ENCODE measurements at places on chromosomes 1 and 21.

DNA sequence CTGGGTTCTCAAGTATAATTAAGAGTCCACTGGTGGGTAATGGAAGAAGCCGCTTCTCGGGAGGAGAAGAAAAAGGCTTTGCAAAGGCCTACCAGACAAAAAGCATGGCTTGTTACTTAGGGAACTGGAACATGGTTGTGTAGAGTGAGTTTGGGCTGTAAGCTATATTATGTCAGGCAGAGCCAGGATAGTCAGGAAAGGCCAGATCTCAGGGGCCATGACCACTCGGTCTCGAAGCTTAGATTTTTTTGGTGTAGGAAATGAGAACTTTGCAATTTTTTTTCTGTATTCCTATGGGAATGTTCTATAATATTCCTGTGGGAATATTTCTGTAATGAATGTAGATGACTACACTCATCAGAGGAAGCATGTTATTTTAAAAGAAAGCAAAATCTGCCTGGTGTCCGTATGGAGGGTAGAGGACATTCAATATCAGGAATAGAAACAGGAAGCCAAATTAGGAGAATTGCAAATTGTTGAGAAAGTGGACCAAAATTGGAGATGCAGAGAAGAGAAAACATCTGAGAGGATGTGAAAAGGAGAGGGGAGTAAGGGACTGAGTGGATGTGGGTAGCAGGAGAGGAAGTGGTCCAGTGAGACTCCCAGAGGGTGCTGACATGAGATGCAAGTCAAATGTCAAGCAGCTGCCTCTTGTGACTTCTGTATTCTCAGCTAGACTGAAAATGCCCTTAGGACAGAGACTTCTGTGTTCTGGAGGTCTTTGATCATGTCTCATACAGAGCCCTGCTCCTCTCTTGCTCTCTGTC, 45.2 kb upstream of the HAO2 start:
- DNase-seq = no peak

- DNase-seq = no peak
Measured at GRCh38 chr1:179126338-179127060, 44.6 kb downstream of the TOR3A start.

GRCh38 chr1:59979666-59980065, 53.1 kb upstream of the CYP2J2 start:
- no peak for DNase-seq

DNA sequence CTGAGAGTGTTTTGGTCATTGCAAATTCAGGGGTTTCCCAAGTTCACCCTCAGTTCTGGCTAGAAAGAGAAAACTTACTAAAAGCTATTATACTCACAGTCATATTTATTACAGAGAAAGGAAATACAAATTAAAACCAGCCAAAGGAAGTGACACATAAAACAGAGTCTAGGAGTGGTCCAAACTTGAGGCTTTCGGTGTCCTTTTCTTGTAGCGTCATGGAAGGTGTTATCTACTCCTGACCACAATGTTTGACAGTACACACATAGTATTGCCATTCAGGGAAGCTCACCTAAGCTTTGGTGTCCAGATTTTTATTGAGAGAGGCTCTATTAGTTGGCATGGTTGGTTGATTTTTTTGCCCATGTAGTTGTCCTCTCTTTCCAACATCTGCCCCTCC, 59.0 kb downstream of the SLC35A3 start:
- no peak for DNase-seq

DNA sequence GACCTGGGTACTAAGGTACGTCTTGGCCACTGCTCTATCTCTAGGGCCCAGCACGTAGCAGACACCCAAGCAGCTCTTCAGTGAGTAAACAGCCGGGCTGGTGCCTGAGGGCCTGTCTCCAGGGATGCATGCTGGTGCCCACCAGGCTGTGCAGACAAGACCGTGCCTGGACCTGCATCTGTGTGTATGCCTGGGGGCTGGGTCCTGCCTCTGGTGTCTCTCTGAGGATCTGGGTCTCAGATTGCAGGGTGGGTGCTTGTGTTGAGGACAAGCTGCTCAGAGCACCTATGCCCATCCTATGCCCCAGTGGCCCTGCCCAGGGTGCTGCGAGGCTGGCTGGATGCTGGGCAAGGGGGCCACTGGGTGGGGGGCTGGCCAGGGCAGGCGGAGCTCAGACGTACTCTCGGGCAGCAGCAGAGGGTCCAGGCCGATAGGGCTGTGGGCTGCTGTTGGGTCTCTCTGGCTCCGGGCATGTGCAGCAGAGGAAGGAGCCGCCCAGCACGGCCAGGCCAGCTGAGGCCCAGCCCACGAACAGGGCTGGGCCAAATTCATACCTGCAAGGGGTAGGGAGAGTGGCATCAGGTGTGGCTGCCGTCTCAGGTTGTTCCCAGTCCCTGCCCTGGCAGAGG, 4.4 kb downstream of the CLDN19 start:
- no peak for DNase-seq

DNA sequence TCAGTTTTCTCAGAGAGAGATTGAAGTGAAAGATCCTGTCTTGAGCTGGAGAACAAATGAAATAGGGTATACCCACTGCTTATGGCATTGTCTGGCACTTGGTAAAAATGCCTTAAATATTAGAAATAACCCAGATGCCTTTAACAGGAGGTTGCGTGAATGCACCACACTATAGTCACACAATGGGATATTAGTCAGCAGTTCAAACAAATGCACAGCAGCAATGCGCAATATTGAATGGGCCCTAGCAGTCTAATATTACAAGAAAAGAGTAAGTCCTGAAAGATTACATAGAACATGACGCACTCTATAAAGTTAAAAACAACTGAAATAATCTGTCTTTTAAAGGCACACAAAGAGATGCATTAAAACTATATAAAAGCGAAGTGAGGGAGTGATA, 161.1 kb downstream of the EDEM3 start:
- DNase-seq = no peak
